ENCODE measurements at places on chromosomes 11 and 22.
A peak's percentile ranks its signal among the peaks of the same experiment; 100 is the strongest.

DNA sequence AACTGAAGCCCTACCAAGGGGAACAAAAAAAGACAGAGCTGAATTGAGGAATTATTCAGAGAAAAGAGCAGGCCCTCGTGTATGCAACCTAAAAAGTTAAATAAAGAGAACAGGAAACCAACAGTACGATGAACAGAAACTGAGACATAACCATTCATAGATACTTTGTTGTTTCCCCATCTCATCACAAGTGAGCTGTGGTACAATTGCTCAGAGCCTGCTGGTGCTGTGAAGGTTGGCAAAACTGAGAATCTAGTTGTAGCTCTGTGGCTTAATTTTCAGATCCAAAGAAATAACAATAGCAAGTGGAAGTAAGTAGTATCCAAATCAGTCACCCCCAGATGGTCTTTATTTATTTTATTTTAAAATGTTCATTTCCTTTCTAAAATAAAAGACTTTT, 37.7 kb upstream of the BLID start:
- no peak for DNase-seq

GRCh38 chr11:102171101-102171500, 60.9 kb downstream of the YAP1 start:
- no peak for DNase-seq

DNA sequence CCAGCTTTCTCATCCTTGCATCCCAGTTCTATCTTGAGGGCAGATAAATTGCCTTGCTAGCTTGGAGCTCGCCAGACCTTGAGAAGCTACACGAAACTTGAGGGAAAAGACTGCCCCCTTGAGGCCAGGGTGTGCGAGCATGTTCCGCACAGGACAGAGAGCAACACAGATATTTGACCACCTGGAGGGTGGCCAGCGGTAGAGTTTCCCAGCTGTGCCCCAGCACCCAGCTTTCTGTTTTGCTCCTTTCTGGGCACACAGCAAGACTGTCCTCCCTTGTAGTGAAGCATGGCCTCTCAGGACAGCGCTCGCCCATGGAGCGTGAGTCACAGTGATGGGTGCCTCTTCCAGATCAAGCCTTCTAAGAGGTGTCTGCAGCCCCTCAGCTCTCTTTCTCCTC, 23.5 kb downstream of the SPATA19 start:
- no peak for DNase-seq

GRCh38 chr11:1118755-1119603, 38.8 kb upstream of the MUC5AC start:
- no peak for DNase-seq

DNA sequence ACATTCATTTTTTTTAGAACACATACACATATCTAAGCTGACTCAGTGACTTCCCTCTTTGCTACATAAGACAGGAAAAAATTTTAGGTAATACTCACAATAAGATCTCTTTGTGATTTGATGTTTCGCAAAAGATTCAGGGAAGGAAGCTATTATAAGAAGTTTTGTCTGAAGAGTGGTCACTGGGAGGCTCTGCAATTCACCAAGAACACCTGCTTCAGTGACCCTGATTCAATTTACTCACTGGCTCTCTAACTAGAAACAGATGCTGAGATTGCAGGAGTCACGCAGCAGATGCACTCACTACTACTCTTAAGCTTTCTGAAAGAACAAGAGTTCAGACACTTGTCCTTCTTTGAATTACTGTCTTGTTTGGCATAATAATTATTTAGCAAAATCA, 193.6 kb upstream of the DDI1 start:
- no peak for DNase-seq

DNA sequence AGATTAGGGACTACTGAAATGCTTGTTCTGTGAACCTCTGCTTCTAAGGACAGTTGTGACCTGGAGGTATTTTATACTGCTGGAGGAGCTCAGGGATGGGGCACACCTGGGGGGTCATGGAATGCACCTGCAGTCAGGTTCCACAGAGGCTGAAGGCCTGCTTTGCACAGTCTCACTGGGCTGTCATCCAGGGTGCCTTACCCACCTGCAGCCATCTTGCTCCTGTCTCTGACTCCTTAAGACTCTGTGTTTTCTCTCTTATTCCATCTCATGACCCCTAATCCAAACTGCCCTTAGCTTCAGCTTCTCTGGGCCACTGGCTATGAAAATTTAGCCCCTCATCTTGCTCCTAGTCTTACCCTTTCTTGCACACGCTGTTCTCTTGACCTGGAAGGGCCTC, 127.0 kb upstream of the SNX19 start:
- no peak for DNase-seq

GRCh38 chr11:119100246-119100970, 1.2 kb downstream of the DPAGT1 start:
- DNase-seq, result no peak

- DNase-seq, result no peak
These were observed 92.5 kb upstream of the LDLRAD3 start for GRCh38 chr11:35851342-35851741.

- peak; percentile 47 for DNase-seq
These were observed 25.0 kb upstream of the TMPRSS4 start for GRCh38 chr11:118051611-118052461.

DNA sequence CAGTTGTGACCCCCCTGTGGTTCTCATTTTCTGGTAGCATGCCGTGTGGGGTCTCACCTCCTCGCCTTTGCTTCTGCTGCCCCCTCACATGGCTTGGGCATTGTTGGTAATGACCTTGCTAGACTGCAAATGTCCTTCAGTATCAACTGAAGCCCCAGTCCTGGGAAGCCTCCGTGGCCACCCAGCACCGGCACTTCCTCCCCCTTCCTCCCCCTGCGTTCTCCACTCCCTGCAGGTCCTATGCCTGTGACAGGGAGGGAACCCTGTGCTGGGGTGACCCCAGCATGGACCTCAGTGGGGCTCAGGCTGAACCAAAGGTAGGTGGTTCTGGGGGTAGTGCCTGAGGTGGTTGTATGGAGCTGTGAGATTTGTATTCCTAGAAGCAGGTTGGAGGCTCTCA, 5.9 kb downstream of the ST3GAL4 start:
- DNase-seq, result no peak

DNA sequence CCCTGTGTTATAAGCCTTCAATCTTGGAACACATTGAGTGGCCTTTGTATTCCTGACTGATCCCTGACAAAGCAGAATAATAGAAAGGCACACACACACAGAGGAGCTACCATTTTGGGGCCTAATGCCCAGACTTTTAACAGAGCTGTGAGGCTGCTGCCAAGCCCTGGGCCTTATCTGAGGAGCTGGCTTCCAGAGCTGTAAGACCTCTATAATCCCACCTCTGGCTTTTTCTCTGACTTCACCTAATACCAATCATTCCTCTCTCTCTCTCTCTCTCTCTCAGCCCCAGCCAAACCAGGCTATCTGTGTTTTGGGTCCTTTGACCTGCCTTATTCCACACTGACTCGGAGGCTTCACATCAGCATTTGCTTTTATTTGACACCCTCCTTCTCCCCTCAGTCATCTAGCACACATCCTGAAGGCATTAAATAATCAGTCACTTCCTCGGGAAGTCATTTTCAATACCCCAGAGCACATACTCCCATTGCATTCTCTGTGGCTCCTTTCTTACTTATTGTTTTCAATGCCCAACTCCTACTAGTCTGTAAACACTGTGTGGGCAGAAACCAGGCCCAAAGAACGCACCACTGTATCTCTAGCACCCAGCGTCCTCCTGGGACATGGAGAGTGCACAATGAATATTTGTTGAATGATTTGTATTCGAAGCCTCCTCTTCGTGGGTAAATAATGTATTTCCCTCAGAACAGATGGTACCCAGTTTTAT, 21.2 kb upstream of the TRIM44 start:
- DNase-seq, result no peak

GRCh38 chr11:10857459-10857708, 469 bp downstream of the ZBED5 start:
- no peak for DNase-seq

DNA sequence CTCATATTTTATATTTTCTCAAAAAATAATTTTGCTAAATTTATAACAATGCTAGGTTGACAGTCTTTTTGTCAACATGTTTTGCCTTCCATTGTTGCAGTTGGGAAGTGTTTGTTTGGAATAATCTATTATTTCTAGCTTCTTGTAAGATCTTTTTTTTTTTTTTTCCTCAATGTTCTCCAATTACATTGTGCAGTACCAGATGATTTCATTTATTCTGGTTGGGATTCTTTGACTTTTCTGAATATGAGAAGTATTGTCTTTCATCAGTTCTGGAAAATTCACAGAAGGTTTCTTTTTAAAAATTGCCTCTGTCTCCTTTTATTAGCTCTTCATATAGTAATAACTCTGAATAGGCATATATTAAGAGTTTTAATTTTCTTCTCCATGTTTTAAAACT, 245.4 kb downstream of the DYNC2H1 start:
- no peak for DNase-seq

- no peak for DNase-seq
These were observed 497 bp upstream of the SSRP1 start for GRCh38 chr11:57336111-57336666.

DNA sequence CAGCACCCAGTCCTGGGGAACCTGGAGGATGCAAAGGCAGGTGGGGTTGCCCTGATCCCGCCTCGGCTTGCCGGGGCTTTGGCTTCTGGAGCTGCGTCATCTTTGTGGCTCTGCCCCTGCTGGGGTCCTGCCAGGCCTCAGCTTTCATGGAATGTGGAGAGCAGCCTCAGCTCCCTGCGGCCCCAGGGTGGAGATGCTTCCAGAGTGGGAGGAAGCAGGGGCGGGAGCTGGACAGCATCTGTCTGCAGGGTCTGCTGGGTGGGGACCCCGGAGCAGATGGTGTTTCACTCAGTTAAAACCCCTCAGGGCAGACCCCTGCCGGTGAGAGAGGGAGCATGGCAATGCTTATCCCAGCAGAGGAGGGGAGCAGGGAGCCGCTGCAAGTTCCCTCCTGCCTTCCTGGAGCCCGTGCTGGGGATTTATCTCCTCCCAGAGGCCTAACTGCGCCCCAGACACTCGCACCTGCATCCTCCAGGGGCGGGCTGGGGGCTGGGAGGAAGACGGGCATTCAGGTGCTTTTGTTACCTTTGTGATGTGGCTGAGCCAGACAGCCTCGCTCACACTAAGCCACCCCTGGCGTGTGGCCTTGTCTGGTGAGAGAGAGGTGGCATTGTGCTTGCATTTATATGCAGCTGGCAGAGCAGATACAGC, 15.7 kb downstream of the GRIK4 start:
- DNase-seq, result no peak

DNA sequence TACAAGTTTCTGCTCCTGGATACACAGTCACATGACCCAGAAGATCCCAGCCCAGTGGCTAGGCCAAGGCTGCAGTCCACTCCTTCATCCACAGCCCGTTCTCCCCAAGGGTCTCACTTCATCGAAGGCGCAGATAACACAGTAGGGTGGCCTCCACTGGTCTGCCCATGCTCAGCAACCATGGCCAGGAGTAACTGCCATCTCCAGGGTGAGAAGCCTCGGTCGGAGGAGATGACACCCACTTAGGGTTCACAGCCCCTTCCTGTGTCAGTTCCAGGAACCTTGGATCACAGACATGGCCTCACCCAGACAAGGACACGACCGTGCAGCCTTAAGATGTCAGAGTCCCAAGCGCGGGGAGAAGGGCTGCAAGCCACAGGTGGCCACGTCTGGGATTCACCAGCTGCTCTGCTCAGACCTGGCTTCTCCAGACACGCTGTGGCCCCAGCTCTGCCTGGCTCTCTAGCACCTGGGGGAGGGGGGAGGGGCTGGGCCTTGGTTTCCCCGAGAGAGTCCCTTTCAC, 2.6 kb downstream of the BET1L start:
- DNase-seq, result no peak

DNA sequence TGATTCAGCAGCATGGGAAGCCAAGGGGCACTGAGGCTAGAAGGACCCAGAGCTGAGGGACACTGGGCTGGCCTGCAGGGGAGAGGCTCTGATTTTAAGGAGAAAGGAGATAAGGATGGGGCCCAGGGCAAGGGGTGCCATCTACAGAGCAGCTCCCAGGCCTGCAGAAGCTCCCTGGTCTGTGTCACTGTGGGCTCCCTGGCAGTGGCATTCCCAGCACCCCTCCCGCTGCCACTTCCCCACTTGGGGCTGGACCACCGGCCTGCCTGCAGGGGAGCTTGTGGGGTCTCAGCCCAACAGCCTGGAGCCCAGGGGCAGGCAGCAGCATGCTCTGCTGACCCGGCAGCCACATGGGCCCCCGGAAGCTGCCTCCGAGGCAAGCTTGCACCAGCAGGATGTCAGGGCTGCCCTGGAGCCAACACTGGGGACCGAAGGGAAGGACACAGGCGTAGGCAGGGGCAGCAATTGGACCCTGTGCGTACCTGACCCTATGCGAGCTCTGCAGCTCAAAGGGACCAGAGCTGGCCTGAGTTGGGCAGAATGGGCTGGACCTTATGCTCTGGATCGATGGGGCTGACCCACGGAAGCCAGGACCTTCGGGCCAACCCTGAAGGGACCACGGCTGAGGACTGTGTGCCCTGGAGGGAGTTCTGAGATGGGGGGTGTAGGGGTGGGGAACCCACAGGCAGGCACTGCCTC, 35.4 kb upstream of the WNT7B start:
- DNase-seq, result no peak

DNA sequence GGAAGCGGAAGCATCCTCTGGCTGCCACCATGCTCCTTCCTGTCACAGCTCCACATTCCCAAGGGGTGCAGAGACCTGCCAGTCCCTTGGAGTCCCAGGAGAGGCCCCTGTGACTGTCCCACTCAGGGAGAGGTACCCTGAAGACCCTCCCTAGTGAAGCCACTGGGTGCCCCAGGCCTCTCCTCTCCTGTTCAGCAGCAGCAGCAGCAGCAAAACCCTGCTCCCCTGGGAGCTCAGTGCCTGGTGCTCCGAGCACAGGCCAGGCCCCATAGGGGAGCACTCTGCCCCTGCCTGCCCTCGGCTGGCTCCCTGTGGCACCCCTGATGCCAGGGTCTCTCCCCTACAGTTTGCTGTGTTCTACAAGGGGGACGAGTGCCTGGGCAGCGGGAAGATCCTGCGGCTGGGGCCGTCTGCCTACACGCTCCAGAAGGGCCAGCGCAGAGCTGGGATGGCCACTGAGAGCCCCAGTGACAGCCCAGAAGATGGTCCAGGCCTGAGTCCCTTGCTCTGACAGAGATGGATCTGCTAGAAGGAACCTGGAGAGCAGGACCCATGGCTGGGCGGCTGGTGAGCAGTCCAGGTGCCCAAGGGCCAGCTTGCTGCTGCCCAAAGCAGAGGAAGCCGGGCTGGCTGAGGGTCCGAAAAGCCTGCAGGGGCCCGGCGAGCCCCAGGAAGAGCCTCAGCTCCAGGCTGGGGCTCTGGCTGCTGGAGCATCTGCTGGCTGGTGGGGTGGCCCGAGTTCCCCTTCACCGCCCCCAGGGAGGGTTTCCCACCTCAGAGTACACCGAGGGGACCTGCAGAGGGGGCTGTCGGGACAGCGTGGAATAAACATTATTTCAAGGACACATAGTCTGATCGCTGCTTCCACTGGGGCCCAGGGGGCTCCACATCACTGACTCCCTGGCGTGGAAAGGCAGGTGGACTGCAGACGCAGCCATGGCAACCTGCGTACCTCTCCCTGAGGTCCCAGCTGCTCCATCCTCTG, 21.3 kb downstream of the TRMU start:
- DNase-seq, result no peak
